ENCODE measurements at places on chromosomes 2 and 18. TPM values are rescaled to one million over a fixed set of nuclear protein-coding genes. Genes with fewer than 3 reads are reported as not detected.

TFPI gene
- 23.3 TPM for total RNA-seq

TLX2 gene
- total RNA-seq, result not detected

DQX1 gene
- total RNA-seq, result 0.20 TPM

DNA sequence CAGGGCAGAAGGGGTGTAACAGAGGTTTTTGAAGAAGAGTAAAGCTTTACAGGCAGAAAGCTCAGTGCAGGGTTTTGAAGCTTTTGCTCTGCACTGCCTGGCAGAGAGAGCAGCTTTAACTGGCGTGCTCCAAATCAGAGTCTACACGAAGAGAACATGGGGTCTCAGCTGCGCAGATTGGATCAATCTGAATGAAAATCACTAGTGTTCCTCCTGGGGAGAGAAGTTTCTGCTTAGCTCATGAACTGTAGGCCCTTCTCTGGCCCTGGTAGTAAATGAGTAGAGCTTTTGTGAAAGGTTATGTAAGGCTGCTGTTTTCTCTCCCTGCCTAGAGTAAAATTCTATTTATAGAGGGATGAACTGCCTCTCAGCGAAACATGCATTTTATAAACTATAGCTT, 13.6 kb downstream of the DCC start:
- no peak overlapping the region for H3K4me3 ChIP-seq
- no peaks in the 10 kb centered on the region for H3K36me3 ChIP-seq
- H3K4me1 ChIP-seq, result no peaks in the 10 kb centered on the region
- DNase-seq, result no peak
- H3K27me3 ChIP-seq, result no peaks in the 10 kb centered on the region
- no peak overlapping the region for H3K27ac ChIP-seq

DNA sequence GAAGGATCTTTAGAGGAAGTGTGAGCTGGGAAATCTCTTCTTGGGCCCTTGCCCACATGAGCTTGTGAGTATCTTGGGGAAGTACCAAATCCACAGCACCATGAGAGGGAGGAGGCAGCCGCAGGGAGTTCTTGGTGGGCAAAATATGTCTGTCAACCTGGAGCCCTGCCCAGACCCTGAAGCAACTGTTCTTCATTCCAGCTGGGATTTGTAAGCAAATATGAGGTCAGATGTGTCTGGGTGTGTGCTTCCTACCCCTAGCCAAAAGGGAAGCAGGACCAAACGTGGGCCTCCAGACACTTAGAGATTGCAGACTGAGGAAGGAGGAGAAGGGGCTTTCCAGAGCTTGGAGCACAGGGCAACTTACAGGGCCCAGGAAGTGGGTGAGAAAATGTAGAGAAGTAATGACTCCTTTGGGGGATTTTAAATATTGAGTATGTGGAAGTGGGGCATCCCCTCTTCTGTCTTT, 41.9 kb downstream of the TMEM247 start:
- H3K36me3 ChIP-seq, result no peaks in the 10 kb centered on the region
- DNase-seq, result peak; percentile 81
- no peak overlapping the region for H3K4me3 ChIP-seq
- no peaks in the 10 kb centered on the region for H3K27me3 ChIP-seq
